ENCODE measurements at places on chromosomes 7 and 10.
A peak's percentile ranks its signal among the peaks of the same experiment; 100 is the strongest.

DNA sequence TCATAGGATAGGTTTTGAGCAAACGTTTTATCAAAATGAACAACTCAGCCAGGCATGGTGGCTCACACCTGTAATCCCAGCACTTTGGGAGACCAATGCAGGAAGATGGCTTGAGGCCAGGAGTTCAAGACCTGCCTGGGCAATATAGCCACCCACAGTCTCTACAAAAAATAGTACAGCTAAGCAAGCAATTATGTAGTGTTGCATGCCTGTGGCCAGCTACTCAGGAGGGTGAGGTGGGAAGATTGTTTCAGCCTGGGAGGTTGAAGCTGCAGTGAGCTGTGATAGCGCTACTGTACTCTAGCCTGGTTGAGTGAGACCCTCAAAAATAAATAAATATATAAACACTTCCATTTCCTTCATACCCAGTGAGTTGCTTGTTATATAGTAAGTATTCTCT, 67.1 kb downstream of the LSMEM1 start:
- DNase-seq: peak; percentile 11

- no peak for DNase-seq
These were observed 30.3 kb downstream of the BCAP29 start for GRCh38 chr7:107610323-107610722.

GRCh38 chr7:122676466-122676865, 22.5 kb downstream of the RNF133 start:
- DNase-seq: no peak

DNA sequence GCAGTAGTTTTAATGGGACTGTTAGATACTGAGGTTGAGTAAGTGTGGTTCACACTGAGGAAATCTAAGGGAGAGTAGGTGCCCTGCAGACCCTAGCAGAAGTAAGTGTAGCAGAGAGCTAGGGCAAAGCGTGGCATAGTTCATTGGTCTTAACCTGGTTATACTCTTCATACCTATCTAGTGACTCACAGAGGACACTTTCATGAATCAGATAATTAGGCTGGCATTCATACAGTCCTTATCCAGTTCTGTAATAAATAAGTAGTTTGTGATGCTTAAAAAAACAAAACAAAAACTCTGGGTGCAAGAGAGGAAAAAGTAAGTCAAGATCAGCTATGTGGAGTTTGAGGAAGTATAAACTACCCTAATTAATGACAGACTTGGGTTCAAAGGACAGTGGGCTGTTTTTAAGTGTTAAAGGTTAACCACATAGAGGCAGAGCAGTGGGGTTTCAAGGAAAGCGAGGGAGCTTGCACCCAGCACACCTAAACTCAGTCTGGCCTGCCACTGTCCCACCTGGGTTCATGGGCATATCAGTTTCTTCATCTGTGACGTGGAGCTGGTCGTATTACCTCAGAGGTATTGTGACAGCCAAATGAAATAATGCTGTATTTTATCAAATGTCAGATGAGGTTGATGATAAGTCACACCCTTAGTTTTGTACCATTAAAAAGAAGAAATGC, 27.1 kb downstream of the LMTK2 start:
- DNase-seq: peak; percentile 60

DNA sequence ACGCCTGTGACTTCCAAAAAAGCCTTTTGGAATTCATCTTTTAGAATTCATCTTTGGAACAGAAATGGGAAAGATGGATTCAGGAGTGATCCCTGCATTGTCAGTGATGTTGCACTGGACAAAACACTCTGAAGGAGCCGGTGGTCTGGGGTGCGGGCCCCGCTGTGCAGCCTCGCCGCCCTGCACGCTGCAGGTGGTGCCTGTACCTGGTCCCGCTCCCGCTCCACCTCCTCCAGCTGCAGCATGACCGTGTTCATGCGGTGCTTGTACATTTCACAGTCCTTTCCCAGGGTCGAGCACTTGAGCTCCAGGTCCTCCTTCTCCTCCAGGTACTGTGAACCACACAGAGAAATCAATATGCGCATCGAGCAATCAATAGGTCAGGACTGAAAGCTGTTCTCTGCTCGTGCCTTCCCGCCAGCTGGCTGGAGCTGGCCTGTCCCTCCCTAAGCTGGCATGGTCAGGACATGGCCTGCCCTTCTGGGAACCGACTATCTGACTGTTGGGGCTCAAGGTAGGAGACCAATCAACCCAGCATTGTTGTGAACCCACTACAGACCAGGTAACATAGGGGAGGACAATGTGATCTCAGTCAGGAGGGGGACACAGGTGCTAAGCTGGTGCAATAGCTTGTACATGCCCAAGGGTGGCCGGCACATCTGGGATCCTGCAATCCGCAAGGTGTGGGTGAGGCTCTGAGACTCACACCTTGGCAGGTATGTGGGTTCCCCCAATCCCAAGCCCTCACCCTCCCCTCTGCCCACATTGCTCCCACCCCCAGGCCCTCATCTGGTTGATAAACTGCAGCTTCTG, 93.8 kb upstream of the GNA12 start:
- DNase-seq: no peak

GRCh38 chr10:126135177-126135576, 238.8 kb downstream of the FANK1 start:
- peak; percentile 28 for DNase-seq

GRCh38 chr7:137836541-137836940, 10.2 kb downstream of the DGKI start:
- no peak for DNase-seq

DNA sequence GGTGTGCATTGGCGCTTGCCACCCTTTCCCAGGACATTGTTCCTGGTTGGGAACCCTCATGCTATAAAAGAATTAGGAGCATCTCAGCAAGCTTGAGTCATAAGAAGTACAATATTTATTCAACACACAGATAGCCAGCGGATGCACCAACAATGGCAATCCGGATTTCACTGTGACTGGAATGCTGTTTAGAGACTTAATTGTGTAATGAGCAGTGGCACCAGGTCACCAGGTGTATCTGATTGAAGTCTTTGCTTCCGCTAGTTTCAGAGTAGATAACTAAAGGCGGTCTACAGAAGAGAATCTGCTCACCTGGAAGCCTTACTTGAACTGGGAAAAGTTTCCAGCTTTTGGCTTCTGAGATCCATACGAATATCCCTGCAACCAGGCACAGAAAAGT, 772.3 kb upstream of the GHITM start:
- no peak for DNase-seq

GRCh38 chr7:88452646-88453045, 146.0 kb upstream of the STEAP4 start:
- DNase-seq: no peak

- no peak for DNase-seq
These were observed 63.0 kb upstream of the HPS1 start for GRCh38 chr10:98509745-98510144.

DNA sequence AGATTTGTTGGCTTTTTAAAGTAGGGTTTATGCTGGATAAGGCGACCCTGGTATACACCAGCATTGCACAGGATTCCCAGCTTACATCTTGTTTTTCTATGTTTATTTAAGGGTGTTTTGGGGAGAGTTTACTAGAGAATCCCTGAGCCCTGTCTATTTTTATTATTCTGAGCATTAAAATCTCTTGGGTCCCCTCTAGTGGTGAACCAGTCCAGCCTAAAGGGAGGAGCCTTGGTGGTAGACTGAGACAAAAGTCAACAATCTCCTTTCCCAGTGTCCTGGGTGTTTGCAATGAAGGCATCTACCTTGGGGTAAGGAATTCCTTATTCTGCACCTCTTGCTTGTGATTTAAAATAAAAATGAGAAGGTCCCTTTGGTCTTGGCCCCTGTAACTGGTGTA, 38.2 kb downstream of the ANTXRL start:
- DNase-seq: no peak

DNA sequence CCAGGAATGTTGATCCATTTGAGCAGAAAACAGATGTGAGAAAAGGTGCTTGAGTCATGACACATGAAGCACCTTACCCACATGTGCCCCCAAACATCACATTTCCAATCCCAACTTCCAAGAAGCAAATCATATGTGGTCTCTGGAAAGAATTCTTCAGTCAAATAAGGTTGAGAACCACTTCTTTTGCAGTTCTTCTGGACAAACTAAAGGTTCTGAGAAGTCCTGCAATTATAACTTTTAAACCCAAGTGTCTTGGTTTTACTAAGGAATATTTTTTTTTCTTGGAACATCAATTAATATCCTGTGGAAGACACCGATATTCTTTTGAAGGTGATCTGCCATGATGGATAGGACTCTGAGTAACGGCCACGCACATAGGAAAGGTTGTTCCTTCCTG, 151.3 kb downstream of the MYOF start:
- DNase-seq: no peak
